ENCODE measurements at places on chromosomes 2 and 18. TPM values are rescaled to one million over a fixed set of nuclear protein-coding genes. Genes with fewer than 3 reads are reported as not detected.

Gene HOXD1
- not detected for total RNA-seq

Gene EMILIN2
- 3.3 TPM for total RNA-seq

Gene PJVK
- 1.8 TPM for total RNA-seq

Gene FSHR
- not detected for total RNA-seq

Gene RAPGEF4
- 0.38 TPM for total RNA-seq

Gene XIRP2
- total RNA-seq = not detected

Gene MYO5B
- 0.09 TPM for total RNA-seq

Gene CPO
- not detected for total RNA-seq

Gene CD226
- total RNA-seq = 54.0 TPM

Gene TBR1
- total RNA-seq = not detected

Gene OSR1
- not detected for total RNA-seq

Gene RAX
- not detected for total RNA-seq

Gene PFN4
- total RNA-seq = not detected

Gene MEP1B
- total RNA-seq = not detected

Gene TDRD15
- not detected for total RNA-seq

Gene PAX8
- 1.3 TPM for total RNA-seq

Gene IL37
- not detected for total RNA-seq

Gene SIX3
- total RNA-seq = 0.23 TPM

Gene ALPG
- total RNA-seq = 0.15 TPM

Gene STON1
- total RNA-seq = 2.6 TPM

Gene IHH
- not detected for total RNA-seq

Gene GCKR
- 0.28 TPM for total RNA-seq

Gene NMUR1
- 0.67 TPM for total RNA-seq

Gene KIAA2012
- total RNA-seq = not detected

Measured in T-cell (primary cell).